Lower lobe of right lung (tissue), 2 donors: ENCODE measurements at places on chromosomes 7 and 10.

DNA sequence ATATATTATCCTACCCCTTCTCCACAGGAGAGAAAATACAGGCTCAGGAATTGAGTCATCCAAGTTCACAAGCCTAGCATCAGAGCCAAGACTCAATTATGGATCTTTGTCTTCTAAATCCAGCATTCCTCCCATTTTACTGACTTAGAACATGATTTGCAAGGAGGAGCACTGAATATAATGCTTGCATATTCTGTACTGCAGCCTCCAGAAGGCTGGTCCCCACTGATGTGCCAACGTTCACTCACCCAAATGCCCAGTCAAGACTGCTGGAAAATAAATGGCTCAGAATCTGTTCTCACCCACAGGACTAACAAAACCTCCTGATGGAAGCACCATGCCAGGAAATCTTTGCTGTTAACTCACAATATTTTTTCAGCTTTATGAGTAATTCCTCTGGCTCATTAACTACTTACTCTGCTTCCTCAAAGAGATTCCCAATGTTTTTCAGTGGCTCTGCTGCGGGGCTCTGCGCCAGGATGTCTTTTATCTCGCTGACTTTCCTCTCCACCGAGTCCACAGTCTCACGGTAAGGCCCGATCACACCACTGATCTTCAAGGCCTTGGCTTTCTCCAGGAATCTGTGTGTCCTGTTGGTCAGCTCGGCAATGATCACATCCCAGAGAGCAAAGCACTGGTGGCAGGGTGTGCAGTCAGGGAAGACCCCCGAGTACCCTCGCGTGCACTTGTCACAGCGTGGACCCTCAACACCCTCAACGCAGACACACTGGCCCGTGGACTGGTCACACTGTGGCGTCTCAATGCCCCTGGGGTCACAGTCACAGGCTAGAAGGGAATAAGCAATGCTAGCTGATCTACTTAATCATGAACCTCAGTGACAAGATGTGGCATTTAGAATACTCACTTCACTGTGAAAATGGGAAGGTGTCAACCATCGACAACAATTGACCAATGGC, 48.8 kb downstream of the DLD start:
- no peaks in the 10 kb centered on the region for H3K27me3 ChIP-seq
- H3K27ac ChIP-seq: peak overlapping the region; percentile 48
- peaks cover 50% of the 10 kb centered on the region for H3K36me3 ChIP-seq
- peak; percentile 34 for DNase-seq
- peaks cover 23% of the 10 kb centered on the region for H3K4me1 ChIP-seq
- H3K4me3 ChIP-seq: no peak overlapping the region

- H3K27ac ChIP-seq: peak overlapping the region; percentile 90
- H3K4me3 ChIP-seq: peak overlapping the region; percentile 83
- H3K4me1 ChIP-seq: peaks cover 65% of the 10 kb centered on the region
- DNase-seq: peak; percentile 80
- H3K36me3 ChIP-seq: no peaks in the 10 kb centered on the region
Observed at GRCh38 chr10:110498087-110498981, 627 bp downstream of the DUSP5 start.

DNA sequence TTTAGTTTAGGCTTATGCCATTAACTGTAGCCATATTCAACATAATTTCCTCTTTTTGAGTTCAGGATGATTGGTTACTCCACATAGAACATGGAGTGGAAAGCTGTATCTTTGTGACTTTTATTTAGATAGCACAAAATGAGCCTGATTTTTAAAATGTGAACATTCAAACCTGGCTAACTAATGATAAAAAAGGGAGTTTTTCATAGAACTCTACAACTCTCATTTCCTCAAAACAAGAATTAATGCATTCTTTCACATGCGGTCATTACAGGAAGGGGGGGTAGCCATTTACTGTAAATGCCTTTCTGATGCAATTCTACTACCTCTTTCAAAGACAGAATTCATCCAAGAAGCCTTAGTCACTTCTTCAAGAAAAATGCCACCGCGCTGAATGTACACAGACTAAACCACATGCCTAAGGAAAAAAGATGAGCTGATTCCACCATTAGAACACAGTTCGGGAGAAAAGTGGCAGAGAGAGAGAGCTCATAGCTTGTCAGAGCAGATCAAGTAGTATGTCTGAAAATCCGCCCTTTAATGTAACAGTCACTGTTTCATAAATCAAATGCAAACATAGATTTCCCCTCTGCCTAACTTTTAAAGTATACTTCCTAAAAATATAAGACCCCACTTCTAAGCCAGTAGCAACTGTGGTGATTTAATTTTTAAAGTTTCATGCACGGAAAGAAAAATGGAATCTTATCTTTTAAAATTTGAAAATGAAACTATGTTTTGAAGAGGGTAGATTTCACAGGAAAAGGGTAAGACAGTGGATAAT, 226.4 kb upstream of the KLF14 start:
- H3K27me3 ChIP-seq: no peaks in the 10 kb centered on the region
- H3K27ac ChIP-seq: peak overlapping the region; percentile 53
- H3K4me3 ChIP-seq: peak overlapping the region; percentile 2
- DNase-seq: no peak
- H3K36me3 ChIP-seq: peaks cover 36% of the 10 kb centered on the region

- DNase-seq: no peak
- no peaks in the 10 kb centered on the region for H3K27me3 ChIP-seq
- H3K4me1 ChIP-seq: no peaks in the 10 kb centered on the region
- H3K4me3 ChIP-seq: no peak overlapping the region
- H3K36me3 ChIP-seq: no peaks in the 10 kb centered on the region
Observed at GRCh38 chr10:132252412-132252811, 55.3 kb downstream of the STK32C start.

GRCh38 chr10:123458933-123459332, 207.2 kb upstream of the GPR26 start:
- H3K4me1 ChIP-seq: no peaks in the 10 kb centered on the region
- no peak for DNase-seq
- peaks cover 5% of the 10 kb centered on the region for H3K27me3 ChIP-seq
- H3K27ac ChIP-seq: no peak overlapping the region
- H3K36me3 ChIP-seq: no peaks in the 10 kb centered on the region

GRCh38 chr10:74024600-74024999, 26.7 kb downstream of the VCL start:
- DNase-seq: no peak
- peaks cover 40% of the 10 kb centered on the region for H3K4me1 ChIP-seq

DNA sequence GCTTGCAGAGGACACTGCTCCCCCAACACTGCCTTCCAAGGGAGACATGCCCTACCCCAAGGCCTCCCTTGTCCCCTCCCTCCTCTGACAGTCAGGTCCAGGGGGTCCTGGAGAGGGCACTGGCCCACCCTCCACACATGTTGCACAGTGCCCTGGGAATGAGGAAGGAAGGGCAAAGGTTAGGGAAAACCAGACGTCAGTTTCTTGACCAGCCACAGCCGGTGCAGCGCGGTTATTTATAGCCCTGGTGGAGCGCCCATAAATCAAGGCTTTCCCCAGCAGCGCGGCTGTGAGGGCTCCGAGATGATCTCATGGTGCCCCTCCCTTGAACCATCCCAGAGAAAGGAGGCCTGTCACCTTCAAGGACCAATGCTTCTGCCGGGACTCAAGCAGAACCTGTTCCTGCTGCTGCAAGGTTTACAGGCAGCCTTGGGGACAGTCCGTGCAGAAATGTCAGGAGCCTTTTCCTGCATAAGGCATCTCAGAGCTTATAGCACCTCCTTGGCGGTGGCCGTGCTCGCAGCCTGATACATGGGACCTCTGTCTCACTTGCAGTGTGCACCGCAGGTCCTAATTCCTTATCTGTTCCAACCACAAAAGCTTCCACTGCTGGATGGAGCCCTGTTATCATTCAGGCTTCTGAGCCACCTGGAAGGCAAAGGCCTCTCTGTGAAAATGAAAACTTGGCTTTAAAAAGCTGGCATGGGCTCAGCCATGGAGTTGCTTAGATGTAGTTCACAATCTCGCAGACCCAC, 127.3 kb downstream of the LHPP start:
- H3K36me3 ChIP-seq: no peaks in the 10 kb centered on the region
- peaks cover 13% of the 10 kb centered on the region for H3K4me1 ChIP-seq
- H3K4me3 ChIP-seq: no peak overlapping the region

DNA sequence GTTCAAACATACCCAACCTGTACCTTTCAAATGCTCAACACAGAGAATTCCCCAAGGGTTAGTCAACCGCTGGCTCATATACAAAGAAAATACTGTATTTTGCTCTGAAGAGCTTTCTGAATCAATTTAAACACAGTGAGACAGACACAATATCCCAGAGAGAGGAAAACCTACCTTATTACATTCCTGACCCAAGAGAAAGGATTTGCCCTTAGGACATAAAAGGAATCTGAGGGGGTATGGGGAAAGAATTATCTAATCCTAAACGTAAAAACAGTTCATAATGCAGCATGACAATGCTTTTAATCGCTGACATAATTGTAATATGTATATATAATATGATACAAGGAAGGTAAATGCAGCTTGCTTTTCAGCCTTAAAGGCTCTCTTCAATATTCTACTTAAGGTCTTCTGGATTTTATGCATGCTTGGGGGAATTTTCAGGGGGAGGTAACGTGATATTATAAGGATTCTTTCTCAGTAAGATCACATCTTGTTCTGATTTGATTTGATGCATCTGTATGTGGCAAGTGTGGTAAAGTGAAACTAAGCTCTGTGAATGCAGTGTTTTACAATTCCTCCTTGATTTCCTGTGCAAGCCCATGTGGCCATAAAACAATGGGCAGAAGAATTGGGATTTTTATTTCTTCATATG, 240.5 kb downstream of the GLI3 start:
- H3K4me3 ChIP-seq: no peak overlapping the region
- no peak overlapping the region for H3K27ac ChIP-seq
- H3K4me1 ChIP-seq: peaks cover 43% of the 10 kb centered on the region
- no peak for DNase-seq
- H3K27me3 ChIP-seq: no peaks in the 10 kb centered on the region

- DNase-seq: no peak
- no peak overlapping the region for H3K4me3 ChIP-seq
- H3K36me3 ChIP-seq: no peaks in the 10 kb centered on the region
Observed at GRCh38 chr10:109166935-109167334, 756.4 kb downstream of the XPNPEP1 start.

GRCh38 chr7:47100148-47100816, 481.6 kb downstream of the TNS3 start:
- no peaks in the 10 kb centered on the region for H3K27me3 ChIP-seq
- no peaks in the 10 kb centered on the region for H3K36me3 ChIP-seq
- no peak for DNase-seq
- H3K4me3 ChIP-seq: no peak overlapping the region
- no peak overlapping the region for H3K27ac ChIP-seq

DNA sequence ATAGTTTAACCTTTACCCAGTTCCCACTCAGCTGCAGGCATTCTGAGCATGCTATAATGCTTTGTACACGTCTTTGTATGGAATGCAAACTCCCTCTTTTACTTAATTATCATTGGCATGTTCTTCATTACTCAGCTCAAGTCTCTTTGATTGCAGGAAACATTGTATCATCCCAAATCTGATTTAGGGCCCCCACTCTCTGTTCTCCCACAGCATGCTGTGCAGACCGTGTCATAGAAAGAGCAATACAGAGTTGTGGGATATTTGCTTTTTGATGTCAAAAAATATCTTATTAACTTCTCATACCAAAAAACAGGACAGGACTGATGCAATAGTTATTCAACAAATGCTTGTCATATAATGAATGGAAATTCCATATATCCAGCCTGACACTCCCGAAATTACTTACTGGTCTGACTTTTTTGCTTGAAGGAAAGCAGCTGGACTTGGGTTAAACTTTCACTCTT, 1081.5 kb upstream of the C7orf33 start:
- H3K4me1 ChIP-seq: no peaks in the 10 kb centered on the region
- no peaks in the 10 kb centered on the region for H3K27me3 ChIP-seq
- H3K27ac ChIP-seq: no peak overlapping the region
- DNase-seq: no peak
- H3K36me3 ChIP-seq: no peaks in the 10 kb centered on the region
- H3K4me3 ChIP-seq: no peak overlapping the region

- H3K4me3 ChIP-seq: no peak overlapping the region
- no peaks in the 10 kb centered on the region for H3K4me1 ChIP-seq
- no peak overlapping the region for H3K27ac ChIP-seq
- no peaks in the 10 kb centered on the region for H3K36me3 ChIP-seq
- peaks cover 17% of the 10 kb centered on the region for H3K27me3 ChIP-seq
Observed at GRCh38 chr7:154869436-154869835, 133.5 kb downstream of the PAXIP1 start.

- no peaks in the 10 kb centered on the region for H3K27me3 ChIP-seq
- DNase-seq: no peak
- H3K4me1 ChIP-seq: peaks cover 15% of the 10 kb centered on the region
- H3K4me3 ChIP-seq: no peak overlapping the region
- peak overlapping the region; percentile 57 for H3K27ac ChIP-seq
Observed at GRCh38 chr10:80542053-80542452, 4.4 kb downstream of the SH2D4B start.

- H3K4me3 ChIP-seq: peak overlapping the region; percentile 97
- H3K27me3 ChIP-seq: no peaks in the 10 kb centered on the region
- H3K27ac ChIP-seq: peak overlapping the region; percentile 97
- peaks cover 29% of the 10 kb centered on the region for H3K4me1 ChIP-seq
- H3K36me3 ChIP-seq: no peaks in the 10 kb centered on the region
Observed at GRCh38 chr10:18658271-18659124, 733 bp upstream of the ARL5B start.

GRCh38 chr7:121810831-121811672, 61.9 kb upstream of the PTPRZ1 start:
- H3K27ac ChIP-seq: no peak overlapping the region
- DNase-seq: no peak

DNA sequence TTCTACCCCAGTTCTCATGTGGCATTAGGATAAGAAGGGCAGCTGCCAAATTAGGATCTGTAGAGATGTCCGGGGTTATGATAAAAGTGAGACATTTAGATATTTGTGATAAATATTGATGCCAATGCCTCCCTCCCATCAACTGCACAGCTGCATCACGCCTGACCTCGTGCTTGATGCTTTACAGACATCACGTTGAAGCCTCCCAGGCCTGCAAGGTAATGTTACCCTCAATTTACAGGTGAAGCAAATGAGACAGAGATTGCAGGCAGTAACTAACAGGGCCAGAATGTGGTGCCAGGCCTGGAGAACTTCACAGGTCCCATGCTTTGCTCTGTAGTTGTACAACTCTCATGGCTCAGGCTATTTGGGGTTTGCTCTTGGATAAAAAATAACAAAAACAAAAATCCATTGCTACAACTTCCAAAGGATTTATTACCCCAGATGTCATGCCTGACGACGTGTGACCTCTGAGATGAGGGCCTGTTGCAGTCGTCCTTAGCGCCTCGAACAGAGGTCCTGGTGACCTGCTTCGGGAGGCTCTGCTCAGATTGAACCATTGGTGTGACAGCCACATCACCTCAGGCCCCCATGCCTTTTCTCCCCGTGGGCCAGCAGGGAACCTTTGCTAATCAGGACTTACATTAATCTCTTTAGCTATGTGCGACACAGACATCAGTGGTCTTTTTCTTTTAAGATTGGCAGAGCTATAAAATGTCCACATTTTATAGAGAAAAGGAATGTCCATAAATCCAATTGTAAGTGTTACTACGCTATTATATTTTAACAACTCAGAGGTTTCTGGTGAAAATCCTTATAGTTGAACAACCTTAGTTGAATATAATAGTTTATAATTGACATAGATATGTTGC, 169.3 kb downstream of the ADAM12 start:
- H3K4me1 ChIP-seq: no peaks in the 10 kb centered on the region
- DNase-seq: no peak
- H3K36me3 ChIP-seq: no peaks in the 10 kb centered on the region

- DNase-seq: no peak
- no peaks in the 10 kb centered on the region for H3K27me3 ChIP-seq
- H3K36me3 ChIP-seq: no peaks in the 10 kb centered on the region
- H3K4me1 ChIP-seq: no peaks in the 10 kb centered on the region
Observed at GRCh38 chr10:50788951-50789945, 49.5 kb downstream of the ASAH2B start.
